ENCODE measurements at places on chromosomes 5 and 9.

DNA sequence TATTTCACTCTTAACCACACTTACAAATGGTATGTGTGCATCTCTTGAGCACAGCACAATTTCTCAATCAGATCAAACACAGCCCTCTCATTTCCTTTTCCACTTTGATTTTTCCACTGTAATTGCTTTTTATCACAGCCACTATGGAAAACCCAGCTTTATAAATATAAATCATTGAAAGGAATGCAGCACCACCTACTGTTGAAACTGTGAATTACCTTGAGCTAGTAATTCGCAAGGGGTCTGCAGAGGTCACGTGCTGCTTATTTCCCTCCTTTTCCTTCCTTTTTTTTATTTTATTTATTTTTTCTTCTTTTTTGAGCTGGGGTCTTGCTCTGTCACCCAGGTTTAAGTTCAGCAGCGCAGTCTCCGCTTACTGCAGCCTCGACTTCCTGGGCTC is 76.9 kb downstream of the CDH6 start:
- DNase-seq = no peak

DNA sequence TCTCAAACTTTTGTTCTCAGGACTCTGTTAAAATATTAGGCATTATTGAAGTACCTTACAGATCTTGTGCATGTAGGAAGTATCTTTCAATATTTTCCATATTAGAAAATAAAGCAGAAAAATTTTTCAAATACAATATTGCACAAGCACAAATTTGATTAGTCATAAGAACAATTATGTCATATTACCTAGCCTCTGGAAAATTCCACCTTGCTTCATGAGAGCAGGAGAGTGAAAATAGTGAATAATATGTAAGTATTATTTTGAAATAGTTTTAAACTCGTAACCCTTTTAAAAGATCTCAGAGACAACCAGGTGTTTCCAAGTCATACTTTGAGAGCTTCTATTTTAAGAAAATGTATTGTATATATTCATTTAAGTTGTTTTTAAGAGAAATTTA is 1672.9 kb upstream of the ACO1 start:
- no peak for DNase-seq

- DNase-seq = no peak
Measured at GRCh38 chr5:10264604-10265003, 14.5 kb downstream of the CCT5 start.

GRCh38 chr9:107627781-107628180 is 138.2 kb upstream of the KLF4 start:
- DNase-seq = no peak

- no peak for DNase-seq
Measured at GRCh38 chr5:417301-418161, 25.4 kb upstream of the EXOC3 start.

DNA sequence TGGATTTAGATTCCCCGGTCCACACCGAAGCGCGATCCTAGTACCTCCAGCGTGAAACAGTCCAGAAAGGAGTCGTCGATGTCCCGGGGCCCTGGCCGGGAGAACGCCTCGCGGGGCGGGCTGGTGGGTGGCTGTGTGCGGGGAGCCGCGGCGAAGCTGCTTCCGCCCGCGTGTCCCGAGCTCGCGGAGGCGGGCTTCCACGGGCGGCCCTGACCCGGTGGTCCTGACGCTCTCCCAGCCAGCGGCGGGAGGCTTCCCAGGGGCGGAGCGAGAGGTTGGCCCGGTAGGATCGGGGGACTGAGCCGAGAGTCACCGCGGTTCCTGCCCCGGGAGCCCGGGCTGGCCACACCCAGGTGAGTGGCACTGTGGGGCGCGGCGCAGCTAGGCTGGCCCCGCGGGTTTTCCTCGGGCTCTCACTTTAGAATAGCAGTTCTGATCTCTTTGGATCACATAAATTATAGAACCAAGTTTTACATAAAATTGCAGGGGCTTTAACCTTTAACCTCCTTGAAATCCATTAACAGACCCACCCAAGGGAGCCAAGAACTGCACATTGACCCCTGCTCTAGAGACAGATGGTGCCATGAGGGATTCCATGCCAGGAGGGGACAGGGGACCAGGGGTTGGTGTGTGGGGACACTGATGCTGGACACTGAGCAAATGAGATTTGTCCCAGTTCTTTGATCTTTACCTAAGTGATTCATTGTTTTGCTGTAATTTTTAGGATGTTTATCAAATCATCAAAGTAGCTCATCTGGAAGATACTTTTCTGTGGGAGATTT is 29.2 kb upstream of the IL31RA start:
- no peak for DNase-seq

DNA sequence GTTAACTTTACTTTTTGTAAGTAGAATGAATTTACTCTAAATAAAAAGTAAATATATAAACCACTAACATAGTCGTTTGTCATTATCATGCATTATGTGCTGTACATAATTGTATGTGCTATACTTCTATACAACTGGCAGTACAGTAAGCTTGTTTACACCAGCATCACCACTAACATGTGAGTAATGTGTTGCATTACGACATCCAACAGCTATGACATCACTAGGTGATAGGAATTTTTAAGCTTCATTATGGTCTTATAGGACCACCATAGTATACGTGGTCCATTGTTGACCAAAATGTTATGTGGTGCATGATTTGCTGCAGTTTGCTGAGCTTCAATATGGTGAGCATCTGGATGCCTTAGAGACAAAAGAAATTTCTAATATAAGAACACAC is 819.1 kb upstream of the GRAMD2B start:
- DNase-seq = no peak

DNA sequence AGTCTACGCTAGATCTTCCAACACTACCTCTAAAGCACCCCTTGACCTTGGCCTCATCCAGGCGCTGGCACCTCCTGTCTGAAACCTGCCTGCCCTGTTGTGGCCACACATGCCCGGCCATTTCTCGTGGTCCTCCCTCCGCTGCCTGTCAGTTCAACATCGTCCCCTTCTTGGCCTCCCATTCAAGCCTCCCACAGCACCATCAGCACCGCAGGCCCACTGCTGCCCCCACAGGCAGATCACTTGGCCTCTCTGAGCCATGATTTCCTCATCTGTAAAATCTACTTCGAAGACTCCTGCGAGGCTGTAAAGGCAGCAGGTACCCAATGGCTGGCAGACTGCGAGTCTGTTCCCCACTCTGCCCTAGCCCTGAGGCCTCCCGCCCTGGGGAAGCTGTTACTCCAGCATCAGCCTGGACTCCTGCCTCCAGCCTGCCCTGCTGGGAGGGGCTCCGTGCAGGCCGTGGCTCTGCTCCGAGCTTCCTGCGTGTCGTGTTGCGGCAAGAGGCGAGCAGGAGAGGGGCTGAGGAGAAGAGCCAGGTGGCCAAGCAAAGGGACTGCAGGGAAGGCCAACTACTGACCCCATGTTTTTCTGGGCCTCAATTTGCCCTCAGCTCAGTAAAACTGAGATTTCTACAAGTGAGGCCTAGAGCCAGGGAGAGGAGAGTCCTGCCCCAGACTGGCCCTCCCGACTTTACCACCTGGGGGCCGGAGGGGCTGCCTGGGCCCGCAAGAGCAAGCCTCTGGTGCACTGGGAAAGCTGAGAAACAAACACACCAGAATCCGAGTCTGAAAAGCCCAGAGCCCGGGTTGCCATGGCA is 70.5 kb upstream of the LRRTM2 start:
- DNase-seq = no peak
